ENCODE measurements at places on chromosomes 16 and 17.
A peak's percentile ranks its signal among the peaks of the same experiment; 100 is the strongest.

- no peak for DNase-seq
Measured at GRCh38 chr17:78974635-78975591, 4.8 kb downstream of the LGALS3BP start.

DNA sequence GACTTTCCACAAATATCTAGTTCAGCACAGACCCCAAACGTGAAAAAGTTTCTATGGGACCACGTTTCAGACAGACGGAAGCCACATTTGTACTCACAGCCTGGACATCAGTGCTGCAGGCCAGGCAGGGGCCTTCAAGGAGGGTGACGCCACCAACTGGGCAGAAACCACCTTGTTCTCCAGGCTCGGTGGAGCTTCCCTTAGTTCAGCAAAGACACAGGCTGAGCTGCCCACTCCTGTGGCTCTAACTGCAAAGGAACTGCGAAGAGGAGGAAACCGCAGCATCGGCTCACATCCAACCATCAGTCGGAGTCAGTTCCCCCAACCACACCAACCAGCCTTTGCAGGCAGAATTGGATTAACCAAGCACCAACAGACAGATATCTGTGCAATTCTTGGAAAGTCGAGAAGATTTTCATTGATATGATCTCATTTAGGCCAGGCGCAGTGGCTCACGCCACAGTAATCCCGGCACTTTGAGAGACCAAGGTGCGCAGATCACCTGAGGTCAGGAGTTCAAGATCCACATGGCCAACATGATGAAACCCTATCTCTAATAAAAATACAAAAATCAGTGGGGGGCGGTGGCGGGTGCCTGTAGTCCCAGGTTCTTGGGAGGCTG lies 73.3 kb upstream of the CNEP1R1 start:
- no peak for DNase-seq

DNA sequence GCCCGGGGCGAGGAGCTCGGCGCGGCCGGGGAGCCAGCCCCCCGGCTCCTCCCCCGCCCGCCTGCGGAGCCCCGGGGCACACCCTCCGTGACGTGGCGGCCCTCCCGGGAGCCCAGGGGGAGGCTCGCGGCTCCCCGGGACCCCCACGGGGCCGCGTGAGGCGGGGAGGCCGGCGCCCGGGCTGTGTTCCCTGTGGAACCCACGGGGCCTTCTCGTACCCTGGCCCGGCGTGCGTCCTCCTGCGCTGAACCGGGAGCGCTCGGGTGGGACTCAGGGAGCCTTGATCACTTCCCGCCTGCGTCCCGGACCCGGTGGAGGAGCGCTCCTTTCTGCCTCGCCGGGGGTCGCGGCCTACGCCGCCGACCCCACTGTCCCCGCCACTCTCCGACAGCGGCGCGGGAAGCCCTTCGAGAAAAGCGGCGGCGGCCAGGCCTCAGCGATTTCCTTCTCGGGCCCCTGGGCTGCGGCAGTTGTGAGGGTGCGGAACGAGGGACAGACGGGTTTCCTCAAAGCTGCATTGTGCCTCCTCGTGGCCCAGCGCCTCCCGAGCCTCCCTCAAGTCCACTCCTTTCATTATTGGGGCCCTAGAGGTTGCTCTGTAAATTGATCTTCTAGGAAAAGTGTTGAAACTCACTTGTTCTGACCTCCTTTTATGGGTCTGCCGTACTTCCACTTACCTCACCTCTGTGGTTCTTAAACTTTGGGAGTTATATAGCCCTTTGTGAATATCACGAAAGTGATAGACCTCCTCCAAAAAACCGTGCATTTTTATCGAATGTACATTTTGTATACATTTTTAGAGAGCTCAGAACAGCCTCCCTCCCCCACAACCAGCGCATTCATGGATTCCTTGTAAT lies 597 bp downstream of the LIG3 start:
- peak; percentile 78 for DNase-seq

- DNase-seq, result no peak
Measured at GRCh38 chr17:64496348-64496785, 487 bp downstream of the POLG2 start.

- no peak for DNase-seq
Measured at GRCh38 chr16:10033556-10033955, 148.7 kb downstream of the GRIN2A start.

- DNase-seq, result peak; percentile 14
Measured at GRCh38 chr17:58710948-58711552, 18.6 kb downstream of the RAD51C start.

DNA sequence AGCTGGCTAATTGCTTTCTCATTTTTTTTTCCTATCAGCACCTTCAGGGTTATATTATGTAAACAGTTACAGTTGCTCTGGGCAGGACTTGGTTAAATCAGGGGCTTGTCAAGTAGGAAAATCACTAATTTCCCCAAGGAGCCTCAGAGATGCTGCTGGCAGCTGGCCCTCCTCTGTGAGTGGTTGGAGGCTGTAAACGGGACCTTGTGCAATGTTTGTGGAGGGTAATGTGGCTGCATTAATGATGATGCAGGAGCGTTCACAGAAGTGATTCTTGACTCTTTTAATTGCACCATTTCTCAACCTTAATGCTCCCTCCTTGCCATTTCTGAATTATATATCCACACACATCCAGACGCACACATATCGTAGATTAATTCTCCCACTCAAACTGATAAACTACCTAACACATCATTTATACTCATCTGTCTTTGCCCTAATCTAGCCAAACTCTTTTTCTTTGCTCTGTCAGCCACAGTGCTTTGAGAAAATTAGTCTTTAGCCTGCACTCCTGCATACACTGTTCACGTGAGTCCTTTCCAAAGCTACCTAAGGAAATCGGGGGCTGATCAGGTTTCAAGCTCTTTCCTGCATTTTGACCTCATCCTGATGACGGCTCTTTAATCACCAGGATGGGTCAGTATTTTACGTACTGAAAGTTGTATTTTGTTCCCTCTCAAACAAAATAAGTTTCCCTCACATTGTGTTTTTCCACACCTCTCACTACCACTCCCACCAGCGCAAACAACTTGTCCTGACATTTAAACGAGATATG lies 154.4 kb upstream of the PIRT start:
- DNase-seq, result no peak

DNA sequence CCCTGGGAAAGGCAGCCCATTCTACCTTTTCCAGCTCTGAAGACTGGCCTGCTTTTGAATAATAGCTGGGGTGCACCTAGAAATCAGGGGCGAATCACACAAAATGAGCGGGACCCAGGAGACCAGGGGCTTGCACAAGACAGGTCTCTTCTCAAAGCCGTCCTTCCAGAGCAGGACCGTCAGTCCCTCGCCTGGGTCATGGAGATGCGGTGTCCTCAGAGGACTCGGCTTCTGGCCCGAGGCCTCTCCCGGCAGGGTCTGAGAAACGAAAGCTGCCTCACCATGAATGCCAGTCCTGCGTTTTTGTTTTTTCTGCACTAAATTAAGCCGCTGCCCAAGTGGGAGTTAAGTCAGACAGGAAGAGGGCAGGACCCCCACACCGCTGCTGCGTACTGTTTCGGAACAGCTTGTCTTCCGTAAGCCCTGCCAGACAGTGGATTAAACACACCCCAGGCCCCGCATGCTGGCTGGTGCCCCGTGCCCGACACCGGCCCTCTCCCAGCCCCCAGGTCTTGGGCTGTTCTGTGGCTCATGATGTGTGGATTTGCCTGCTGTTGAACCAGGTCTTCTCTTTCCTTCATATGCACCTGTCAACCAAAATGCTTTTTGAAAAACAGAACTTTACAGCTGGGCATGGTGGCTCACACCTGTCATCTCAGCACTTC lies 142.1 kb upstream of the RPH3AL start:
- no peak for DNase-seq

- no peak for DNase-seq
Measured at GRCh38 chr17:17700251-17700969, 19.2 kb downstream of the RAI1 start.

- no peak for DNase-seq
Measured at GRCh38 chr16:15960124-15960971, 10.9 kb downstream of the ABCC1 start.

DNA sequence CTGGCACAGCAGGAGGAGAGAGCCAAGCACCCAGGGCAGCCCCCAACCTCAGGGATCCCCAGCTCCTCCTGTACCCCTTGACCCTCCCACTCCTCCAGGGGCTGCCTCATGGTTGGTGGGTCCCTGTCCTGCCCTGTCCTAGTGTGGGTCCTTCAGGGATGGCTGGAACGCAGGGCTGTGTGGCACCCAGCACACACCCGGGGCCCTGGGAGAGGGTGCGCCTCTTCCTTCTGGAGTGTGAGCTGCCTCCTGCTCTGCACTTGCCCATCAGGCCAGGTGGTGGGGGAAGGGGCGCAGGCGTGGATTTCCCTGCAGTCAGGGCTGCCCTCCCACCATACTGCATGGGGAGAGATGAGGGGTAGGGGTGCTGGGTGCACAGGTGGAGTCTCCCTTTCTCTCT lies 42.6 kb downstream of the SOCS1 start:
- DNase-seq, result no peak

GRCh38 chr17:80395402-80396151 lies 19.4 kb upstream of the ENDOV start:
- no peak for DNase-seq

- no peak for DNase-seq
Measured at GRCh38 chr17:8820311-8821010, 21.3 kb upstream of the MFSD6L start.

DNA sequence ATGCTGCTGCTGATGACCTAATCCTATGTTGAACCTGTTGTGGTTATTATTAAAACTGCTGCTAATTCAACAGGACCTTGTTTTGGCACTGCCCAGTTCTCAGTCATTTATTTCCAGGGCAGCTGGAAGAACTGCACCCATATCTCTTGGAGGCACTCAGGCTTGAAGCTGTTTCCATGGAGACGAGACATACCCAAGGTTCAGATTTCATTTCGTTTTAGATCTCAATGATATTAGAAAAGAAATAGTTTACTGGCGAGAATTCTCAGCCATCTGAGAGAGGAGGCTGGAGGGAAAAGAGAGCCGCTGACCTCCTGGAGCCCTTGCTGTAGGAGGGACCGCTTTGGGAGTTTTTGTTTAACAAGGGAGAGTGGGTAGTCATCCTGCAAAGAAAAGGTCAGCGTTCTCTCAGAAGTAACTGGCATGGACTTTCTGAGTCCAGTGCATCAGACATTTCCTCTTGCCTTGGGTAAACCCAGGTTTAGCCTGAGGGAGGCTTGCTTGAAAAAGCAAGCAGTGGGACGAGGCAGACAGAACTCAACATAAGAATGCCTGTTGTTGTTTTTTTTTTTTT lies 75.4 kb downstream of the YPEL2 start:
- no peak for DNase-seq

All from T-helper 17 cell (primary cell).